ENCODE measurements at places on chromosomes 12 and 14. TPM values are rescaled to one million over a fixed set of nuclear protein-coding genes. Genes with fewer than 3 reads are reported as not detected.

Gene EPYC
- total RNA-seq = not detected

Gene PTPRQ
- total RNA-seq = 0.14 TPM

Gene PMEL
- 1.4 TPM for total RNA-seq

Gene TTC9
- total RNA-seq = 5.8 TPM

Gene CCDC175
- not detected for total RNA-seq

Gene KRT77
- not detected for total RNA-seq

Gene NOVA1
- not detected for total RNA-seq

Gene LRTM2
- not detected for total RNA-seq

Gene TPH2
- total RNA-seq = not detected

Gene CKB
- 30.7 TPM for total RNA-seq

Gene STXBP6
- not detected for total RNA-seq

Gene VPS33A
- total RNA-seq = 19.1 TPM

Gene RNASE1
- total RNA-seq = not detected

Gene P2RX7
- total RNA-seq = under 0.01 TPM

Gene TEX52
- total RNA-seq = not detected

Gene PTCSC3
- total RNA-seq = not detected

Gene ERBB3
- total RNA-seq = 35.2 TPM

Gene ALX1
- total RNA-seq = under 0.01 TPM

Gene RASAL1
- total RNA-seq = 1.8 TPM

Gene GYS2
- not detected for total RNA-seq

Gene PRH2
- not detected for total RNA-seq

Gene MYO1H
- under 0.01 TPM for total RNA-seq

Gene KLHL33
- not detected for total RNA-seq

Gene EML1
- total RNA-seq = 5.5 TPM

Gene MGAT4C
- total RNA-seq = not detected

Gene DLK1
- total RNA-seq = not detected

Gene RERG
- under 0.01 TPM for total RNA-seq

Gene CLEC6A
- total RNA-seq = not detected

Gene KLRC2
- total RNA-seq = not detected

Gene PRH1
- total RNA-seq = 4.1 TPM

Gene ADAM21
- total RNA-seq = 0.14 TPM

Measured in nasal cavity respiratory epithelium epithelial cell of viscerocranial mucosa (primary cell).